ENCODE measurements at places on chromosomes 2 and 18.

- no peak for DNase-seq
These were observed 439.3 kb downstream of the TMX3 start for GRCh38 chr18:68275616-68276015.

DNA sequence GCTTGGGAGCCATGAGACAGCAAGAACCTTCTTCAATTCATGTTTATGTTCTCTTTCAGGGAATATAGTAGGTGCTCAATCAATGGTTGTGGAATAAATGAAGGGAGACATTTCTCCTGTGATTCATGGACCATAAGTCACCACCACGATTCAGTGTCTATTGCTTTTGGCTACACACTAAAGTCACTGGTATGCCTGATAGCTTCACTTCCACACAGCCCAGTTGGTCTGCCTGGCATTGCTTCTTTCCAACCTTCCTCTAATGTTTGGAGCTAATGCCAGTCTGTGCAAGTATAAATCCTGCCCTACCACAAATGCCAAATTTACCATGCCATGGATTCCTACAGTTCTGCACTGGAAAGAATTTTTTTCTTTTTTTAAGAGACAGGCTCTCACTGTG is 1.3 kb upstream of the CXCR1 start:
- no peak for DNase-seq

GRCh38 chr18:9174302-9174701 is 37.7 kb downstream of the ANKRD12 start:
- no peak for DNase-seq

GRCh38 chr2:217055624-217056023 is 195.8 kb upstream of the TNP1 start:
- no peak for DNase-seq

GRCh38 chr2:141186413-141187074 is 944.3 kb downstream of the LRP1B start:
- no peak for DNase-seq

All from activated T-helper 1 cell treated with anti-CD3 and anti-CD28 coated beads, Interleukin-2, amount 50 U/mL, for 16 hours (primary cell).